Dermis blood vessel endothelial cell (primary cell): ENCODE measurements at places on chromosomes 3 and 15. TPM values are rescaled to one million over a fixed set of nuclear protein-coding genes. Genes with fewer than 3 reads are reported as not detected.

IQCH gene
- 1.4 and 1.7 TPM in 2 replicates for total RNA-seq

PRICKLE2 gene
- total RNA-seq = 2.5 and 3.2 TPM in 2 replicates

SLC9C1 gene
- 0.14 and 0.85 TPM in 2 replicates for total RNA-seq

NOX5 gene
- under 0.01 TPM in 1 of 2 replicates, not detected in the other for total RNA-seq

ZNF662 gene
- total RNA-seq = 1.5 and 2.4 TPM in 2 replicates

MASP1 gene
- total RNA-seq = 0.68 and 2.3 TPM in 2 replicates

FAM3D gene
- total RNA-seq = 0.51 TPM in 1 of 2 replicates, not detected in the other

ALS2CL gene
- 7.5 and 8.5 TPM in 2 replicates for total RNA-seq

COMMD4 gene
- 74.2 and 84.6 TPM in 2 replicates for total RNA-seq

TNK2 gene
- total RNA-seq = 16.6 and 20.1 TPM in 2 replicates

ZDHHC19 gene
- not detected in 2 replicates for total RNA-seq

ABHD14A gene
- 5.4 and 6.9 TPM in 2 replicates for total RNA-seq

ITIH1 gene
- not detected in 2 replicates for total RNA-seq

IQCF5 gene
- not detected in 2 replicates for total RNA-seq

CHRD gene
- total RNA-seq = 0.23 and 0.34 TPM in 2 replicates

MAPKAPK3 gene
- total RNA-seq = 9.2 and 11.9 TPM in 2 replicates

CCR5 gene
- total RNA-seq = not detected in 2 replicates

TMEM158 gene
- 0.85 and 2.7 TPM in 2 replicates for total RNA-seq

PEAK1 gene
- 69.3 and 105 TPM in 2 replicates for total RNA-seq

SST gene
- not detected in 2 replicates for total RNA-seq

FGF12 gene
- total RNA-seq = 1.2 and 1.3 TPM in 2 replicates

LNP1 gene
- 0.51 and 1.1 TPM in 2 replicates for total RNA-seq

RASGRP1 gene
- total RNA-seq = 0.37 and 0.51 TPM in 2 replicates
